ENCODE measurements at places on chromosomes 7 and 10.

DNA sequence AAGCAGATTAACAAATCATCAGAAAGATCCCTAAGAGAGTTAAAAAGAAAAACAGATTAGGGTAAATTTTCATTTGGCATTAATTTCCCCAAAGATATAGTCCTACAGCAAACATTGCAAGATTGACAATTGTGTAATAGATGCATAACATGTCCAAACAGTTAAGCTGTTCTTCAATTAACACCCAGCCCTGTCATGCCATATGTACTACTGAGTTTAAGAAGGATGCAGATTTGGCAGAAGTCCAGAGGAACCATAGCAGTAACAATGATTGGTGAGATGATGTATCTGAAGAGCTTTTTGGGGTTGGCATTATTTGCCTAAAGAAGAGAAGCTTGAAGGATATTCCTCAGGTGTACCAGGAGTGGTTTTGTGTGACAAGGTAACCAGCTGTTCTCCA is 287.6 kb downstream of the LRMDA start:
- no peak for DNase-seq

DNA sequence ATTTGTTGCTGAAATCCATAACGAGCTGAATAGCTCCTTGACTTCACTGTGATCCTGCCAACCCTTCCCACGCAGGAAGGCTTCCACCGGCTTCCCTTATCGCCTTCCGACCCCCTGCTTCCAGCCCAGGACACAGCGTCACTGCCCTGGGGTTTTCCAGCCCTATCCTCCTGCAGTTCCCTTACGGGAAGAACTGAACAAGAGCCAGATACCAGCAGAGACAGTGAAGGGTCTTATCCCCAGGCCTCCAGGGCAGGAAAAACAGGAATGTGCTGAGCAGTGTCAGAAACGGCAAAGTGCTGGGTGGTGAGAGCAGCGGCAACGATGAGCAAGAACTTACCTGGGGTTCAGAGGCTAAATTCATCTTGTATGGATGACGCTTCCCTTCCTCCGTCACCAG is 22.4 kb downstream of the PDLIM1 start:
- no peak for DNase-seq

GRCh38 chr10:21060626-21061025 is 163.5 kb upstream of the NEBL start:
- no peak for DNase-seq

DNA sequence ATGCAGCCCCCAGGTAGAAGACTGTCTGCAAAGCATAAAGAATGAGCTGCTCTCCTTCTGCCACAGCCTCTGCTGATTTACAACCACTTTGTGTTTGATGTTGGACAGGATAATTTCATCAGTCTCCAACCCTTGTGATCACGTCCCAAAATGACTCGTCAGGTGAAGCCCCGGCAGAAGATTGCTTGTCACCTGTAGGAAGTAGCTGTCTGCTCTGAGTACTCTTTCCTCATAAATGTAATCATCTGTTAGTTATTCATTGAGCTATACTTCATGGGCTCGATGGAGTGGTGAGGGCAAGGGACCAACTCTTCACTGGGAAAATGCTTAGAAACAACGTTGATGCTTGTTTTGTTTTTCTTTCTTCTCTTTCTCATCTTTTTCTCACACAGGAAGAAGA is 290.9 kb upstream of the SP8 start:
- no peak for DNase-seq

GRCh38 chr10:33963729-33964128 is 629.3 kb upstream of the NRP1 start:
- no peak for DNase-seq

DNA sequence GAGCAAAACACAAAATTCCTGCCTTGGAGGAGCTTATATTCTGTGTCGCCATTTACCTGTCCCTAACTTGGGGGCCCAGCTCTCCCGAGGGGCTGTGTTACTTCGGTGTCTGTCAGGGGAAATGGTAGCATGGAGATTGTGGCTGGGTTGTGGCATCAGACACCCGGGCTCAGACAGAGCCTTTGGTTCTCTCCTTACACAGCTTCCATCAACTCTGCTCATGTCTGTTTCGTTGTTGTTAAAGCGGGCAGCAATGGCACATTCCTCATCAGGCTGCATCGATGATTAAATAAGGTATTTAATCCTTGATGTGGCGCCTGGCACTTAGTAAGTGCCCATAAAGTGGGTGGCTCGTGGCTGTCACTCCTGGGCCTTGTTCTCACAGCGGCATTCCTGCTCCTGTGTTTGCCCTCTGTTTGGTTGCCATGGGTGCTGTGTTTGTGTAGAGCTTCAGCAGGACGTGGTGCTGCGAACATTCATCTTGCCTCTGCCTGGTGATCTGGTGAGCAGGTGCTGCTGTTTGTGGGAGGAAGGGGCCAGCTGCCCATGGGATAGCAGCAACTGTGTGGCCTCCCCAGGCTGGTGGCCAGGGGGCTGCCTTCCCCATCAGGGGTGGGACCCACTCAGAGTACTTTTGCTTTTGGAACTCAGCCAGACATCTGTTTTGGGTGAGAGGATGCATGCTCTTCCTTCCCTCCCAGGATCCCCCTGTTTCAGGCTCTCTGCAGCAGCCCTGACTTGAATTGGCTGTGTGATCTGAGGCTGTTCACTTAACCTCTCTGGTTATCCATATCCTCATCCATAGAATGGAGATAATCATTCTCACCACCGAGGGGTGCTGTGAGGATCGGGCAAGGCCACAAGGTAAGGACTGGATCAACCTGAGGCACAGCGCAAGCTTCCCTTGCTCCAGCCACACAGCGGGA is 207.2 kb upstream of the SVIL start:
- no peak for DNase-seq

GRCh38 chr7:157574914-157575586 is 238.2 kb downstream of the DNAJB6 start:
- no peak for DNase-seq

DNA sequence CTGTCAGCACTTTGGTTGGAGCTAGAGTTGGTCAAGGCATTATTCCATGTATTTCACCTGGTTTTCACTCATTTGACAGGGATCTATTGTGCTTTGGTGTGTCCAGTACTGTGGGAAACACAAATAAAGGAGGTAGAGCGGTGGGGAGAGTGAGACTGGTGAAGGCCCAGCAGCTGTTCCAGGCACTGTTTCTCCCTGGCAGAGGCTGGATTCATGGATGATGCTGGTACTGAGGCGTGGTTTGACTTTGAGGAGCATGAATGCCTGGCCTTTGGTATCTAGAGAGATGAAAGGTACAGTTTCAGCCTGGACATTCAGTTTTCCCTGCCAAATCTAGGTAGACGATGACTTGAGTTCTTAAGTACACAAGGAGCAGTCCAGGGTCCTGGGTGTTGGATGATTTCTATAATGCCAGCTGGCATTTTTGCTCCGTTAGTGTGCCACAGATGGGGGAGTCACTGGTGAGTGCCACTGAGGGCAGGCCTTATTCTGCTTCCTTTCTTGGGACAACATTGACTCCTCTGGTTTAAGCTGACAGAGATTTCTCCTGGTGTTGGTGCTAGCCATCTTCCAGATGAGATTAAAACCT is 162.2 kb upstream of the BMPER start:
- no peak for DNase-seq

DNA sequence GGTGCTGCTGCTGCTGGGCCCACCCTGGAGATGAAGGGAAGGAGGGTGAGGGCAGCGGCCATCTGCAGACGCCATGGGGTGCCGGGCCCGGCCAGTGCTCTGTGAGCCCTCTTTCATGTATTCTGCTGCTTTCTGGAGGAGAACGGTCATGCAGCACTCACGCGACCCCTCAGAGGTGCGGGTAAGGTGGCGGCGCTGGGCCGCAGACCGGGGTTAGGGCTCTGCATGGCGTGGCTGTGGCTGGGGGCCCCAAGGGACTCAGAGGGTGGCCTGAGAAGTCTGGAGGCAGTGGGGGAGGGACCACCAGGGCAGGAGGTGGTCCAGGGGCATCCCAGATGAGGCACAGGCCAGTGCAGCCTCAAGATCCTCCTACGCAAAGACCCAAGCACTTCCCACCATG is 275.5 kb downstream of the ELFN1 start:
- DNase-seq = no peak

GRCh38 chr7:23393636-23394035 is 76.7 kb downstream of the IGF2BP3 start:
- DNase-seq = no peak

DNA sequence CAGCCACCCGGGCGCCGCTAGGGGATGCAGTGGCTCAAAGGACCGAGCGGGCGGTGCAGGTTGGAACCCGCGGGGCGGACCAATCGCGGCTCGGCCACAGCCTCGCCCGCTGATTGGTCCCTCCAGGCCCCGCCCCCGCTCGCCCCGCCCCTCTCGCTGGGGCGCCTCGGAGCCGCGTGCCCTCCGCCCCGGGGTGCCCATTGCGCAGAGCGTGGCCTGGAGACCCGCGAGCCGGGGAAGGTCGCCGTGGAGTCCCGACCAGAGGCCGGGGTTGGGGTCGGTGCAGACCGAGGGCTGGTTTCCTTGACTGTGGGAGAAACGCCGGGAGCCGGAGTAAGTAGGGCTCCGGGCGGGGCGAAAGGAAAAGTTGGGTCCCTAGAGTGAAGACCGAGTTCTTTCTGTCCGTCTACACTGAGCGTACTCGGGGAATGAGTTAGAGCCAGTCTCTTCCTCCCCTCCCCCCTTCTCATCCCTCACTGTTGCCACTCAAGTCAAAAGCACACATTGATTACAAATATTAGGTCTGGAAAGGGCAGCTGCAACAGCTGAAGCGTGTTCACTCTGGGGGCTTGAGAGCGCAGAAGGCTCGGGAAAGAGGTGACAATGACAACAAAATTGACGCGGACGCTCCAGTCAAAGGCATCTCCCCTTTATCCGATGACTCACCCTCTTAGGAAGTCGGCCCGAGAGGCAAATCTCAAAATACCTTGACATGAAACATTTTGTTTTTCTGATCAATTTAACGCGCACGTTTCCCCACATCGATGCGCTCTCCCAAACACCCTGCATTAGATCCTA is 843 bp upstream of the GATA3 start:
- DNase-seq = peak; percentile 90

DNA sequence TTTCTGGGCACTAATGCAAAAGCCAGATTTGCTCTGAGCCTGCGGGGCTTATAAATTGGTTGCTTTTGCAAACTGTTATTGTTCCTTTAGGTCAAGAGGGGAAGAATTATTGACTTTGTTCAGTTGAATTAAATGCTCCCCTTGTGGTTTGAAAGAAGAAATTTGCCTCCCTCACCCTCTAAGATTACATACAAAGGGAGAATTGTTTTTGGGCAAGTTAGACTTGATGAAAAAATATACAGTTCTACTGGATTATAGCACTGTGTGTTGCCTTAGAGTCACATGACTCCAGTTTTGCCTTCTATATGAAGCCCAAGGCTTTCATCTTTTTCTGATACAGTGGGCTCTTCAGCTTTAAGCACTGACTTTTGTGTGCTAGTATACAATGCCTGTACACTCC is 1265.8 kb upstream of the LRRTM3 start:
- no peak for DNase-seq

GRCh38 chr7:103065667-103066066 is 8.9 kb downstream of the FBXL13 start:
- no peak for DNase-seq

DNA sequence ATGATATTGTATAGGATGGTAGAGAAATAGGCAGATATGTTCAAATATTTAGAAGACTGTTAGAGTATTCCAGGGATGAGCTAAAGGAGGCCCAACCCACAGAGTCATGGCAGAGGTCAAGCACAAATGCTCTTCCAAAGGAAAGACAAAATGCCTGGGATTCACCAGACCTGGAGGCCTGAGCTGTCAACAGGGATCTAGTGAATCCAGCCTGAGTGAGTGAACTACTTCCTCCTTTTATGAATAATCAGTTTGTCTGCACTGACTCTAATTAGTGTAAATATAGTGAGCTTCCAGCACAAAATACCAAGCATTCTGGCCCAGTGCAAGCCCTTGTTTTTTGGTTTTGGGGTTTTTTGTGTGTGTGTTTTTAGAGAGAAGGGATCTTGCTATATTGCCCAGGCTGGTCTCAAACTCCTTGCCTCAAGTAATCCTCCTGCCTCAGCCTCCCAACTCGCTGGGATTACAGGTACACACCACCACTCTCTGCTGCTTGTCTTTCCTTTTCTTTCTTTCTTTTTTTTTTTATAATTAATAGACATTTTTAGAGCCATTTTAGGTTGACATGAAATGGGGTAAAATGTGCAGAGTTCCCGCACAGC is 244.4 kb downstream of the SKIDA1 start:
- no peak for DNase-seq

DNA sequence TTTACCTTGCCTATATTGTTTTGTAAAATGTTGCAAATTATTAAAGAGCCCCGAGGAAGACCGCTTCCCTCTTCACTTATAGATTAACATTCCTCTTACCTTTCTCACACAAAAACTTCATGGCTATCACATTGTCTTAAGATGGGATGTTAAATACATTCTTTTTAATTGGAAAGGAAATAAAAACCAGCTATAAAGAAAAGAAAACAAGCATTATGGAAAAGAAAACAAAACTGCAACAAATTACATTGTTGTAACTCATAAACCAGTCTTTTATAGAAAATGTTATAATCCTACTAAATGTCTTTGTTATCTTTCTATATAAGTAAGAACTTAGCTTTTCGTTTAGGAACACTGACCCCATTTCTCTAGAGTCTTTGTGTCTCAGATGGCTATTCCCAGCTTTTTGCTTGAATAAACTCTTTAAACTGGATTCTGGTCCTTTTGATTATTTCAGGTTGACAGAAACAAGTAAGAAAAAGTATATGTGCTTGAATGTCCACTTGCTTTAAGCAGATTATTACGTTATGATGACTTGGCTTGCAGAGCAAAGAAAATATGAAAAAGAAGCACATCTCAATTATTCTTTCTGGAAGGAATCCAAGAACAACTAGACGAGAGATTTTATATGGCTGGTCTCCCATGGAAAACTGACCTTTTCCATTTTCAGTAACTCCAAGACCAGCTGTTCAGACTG is 128.2 kb downstream of the AKR1D1 start:
- DNase-seq = no peak

DNA sequence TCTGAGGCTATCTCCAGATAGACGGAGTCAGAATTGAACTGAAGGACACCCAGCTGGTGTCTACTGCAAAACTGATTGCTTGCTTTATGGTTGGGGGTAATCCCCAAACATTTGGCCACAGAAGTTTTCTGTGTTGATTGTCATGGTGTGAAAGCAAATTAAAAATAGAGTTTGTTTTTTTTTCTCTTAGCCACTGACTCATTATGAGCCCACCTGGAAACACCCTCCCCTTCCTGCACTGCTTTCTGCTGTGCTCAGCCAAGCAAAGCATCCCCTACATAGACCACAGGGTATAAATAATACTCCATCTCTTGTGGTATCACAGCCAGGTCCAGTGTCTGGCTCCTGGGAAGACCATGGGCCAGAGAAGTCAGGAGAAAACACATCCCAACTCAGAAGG is 6.5 kb upstream of the VWC2 start:
- no peak for DNase-seq

- no peak for DNase-seq
Measured at GRCh38 chr7:32250471-32251260, 180.5 kb upstream of the PDE1C start.

Measured in stimulated activated CD8-positive, alpha-beta memory T cell treated with anti-CD3 and anti-CD28 coated beads, Interleukin-7, amount 100 ng/mL, for 24 hours (primary cell).